Activated CD8-positive, alpha-beta memory T cell treated with anti-CD3 and anti-CD28 coated beads, Interleukin-2, amount 10 ng/mL, durations not matched to agents 7 days and 5 days (primary cell): ENCODE measurements at places on chromosomes 7 and 10.

DNA sequence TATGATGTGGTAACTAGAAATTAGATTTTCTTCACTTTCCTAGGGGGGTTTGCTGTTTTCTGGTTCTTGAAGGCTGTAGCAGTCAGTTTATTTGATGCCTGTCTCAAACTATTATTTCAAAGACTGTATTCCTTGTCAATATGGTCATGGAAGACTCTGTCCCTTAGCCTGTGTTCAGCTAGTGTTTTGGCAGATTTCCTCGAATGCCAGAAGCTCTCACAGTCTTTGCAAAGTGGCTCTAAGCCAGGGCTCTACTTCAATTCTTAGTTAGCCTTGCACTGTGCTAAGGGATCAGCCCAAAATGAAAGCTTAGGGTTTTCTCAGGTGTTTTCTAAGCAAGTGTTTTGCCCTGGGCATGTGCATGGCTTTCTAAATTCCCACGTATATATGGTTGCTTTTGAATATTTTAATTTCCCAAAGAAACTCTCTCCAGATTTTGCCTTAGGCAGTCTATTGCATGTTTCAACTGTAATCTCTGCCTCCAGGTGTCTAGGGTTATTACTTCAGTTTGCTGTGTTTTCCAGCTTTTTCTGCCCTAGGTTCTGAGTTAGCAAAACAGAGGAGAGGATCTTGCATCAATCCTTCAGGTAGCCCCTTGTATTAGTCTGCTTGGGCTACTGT lies 7.2 kb upstream of the C1GALT1 start:
- DNase-seq, result no peak

- no peak for DNase-seq
Measured at GRCh38 chr7:84364708-84365107, 170.1 kb upstream of the SEMA3A start.

DNA sequence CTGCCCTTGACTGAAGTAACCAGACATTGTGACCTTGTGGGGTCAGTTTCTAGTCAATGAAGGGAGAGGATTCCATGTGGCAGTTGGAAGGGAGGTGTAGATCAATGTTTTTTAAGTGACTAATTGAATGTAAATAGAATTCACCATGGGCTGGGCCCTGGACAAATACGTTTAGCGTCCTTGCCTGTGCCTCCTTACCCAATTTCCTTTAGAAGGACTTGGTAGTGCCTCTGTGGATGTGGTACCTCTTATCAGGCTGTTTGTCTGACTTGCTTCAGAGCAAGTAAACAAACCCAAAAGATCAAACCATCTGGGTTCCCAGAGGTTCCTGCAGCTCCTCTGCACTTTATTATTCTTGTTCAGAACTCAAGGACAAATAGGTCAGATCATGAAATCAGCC lies 4.3 kb upstream of the KAT6B start:
- no peak for DNase-seq

DNA sequence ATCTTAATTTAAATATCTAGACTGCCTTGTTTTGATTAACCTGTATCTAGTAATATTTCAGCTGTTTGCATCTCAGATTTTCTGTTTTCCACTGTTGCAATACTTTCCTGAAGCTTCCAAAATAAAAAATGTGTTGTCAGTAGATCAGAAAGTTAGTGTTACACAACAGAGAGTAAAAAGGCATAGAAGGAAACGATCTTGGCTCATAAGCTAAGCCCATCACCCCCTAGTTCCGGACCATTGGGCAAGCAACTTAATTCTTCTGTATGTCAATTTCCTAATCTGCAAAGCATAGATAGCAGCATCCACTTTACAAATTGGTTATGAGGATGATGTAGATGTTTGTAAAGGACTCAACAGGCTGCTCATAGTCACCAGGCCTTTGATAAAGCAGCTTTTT lies 4.4 kb downstream of the PON3 start:
- DNase-seq, result no peak

DNA sequence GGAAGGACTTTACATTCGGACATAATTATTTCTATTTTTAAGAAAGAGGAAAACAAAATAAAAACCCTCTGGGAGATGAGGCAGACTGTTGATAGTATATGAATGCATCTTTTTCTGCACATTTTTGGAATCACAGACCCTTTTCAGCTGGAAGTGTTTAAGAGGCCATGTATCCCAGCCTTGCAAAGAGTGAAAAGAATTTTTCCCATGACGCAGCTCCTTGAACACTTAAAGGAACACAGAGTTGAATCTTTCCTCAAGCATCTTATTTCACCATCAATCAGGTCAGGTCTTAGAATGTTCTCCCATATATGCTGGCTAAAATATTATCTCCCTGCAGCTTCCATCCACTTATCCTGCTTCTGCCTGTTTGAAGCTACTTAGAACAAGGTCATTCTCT lies 45.9 kb upstream of the PAPSS2 start:
- DNase-seq, result no peak

DNA sequence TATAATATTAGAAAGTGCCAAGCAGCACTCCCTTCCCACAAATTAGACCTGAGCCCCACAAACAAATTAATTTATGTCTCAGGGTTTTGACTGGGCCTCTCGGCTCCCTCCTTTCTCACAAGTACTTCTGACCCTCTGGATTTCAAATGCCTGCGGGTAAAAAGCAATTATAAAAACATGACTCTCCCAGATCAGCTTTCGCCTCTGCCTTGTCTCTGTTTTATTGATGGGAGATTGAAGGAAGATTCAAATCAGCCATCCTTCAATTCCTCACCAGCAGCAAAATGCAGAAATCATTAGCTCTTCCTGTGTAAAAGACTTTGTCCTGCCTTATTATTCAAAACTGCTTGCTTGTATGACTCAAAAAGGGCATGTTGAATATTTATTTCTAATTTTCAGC lies 453.7 kb upstream of the MKI67 start:
- DNase-seq, result no peak

DNA sequence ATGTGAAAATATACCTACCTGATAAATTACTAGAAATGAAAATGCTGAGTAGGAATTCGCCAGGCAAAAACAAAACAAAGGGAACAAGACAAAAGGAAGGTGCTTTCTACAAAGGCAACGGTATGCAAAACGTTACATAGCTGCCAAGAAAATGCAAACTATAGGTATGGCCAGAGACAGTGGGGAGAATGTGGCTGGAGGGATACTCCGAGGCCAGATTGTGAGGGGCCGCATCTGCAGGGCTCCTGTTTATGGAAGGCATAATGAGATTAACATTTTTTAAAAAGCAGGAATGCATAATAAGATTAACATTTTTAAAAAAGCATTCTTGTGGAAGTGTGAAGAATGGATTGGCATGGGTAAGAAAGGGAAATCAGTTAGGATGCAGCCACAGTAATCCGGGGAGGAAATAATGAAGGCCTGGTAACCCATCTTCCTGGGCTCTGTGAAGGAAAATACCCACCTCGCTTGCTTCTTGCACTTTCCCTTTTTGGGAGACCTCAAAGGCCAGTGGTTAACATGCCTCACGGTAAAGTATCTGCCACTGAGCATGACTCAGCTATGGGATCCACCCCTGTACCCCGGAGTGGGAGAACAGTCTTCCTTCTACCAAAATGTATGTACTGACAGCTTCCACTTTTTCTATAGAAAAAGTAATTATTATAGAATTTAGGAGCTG lies 145.8 kb upstream of the LRRN3 start:
- no peak for DNase-seq

DNA sequence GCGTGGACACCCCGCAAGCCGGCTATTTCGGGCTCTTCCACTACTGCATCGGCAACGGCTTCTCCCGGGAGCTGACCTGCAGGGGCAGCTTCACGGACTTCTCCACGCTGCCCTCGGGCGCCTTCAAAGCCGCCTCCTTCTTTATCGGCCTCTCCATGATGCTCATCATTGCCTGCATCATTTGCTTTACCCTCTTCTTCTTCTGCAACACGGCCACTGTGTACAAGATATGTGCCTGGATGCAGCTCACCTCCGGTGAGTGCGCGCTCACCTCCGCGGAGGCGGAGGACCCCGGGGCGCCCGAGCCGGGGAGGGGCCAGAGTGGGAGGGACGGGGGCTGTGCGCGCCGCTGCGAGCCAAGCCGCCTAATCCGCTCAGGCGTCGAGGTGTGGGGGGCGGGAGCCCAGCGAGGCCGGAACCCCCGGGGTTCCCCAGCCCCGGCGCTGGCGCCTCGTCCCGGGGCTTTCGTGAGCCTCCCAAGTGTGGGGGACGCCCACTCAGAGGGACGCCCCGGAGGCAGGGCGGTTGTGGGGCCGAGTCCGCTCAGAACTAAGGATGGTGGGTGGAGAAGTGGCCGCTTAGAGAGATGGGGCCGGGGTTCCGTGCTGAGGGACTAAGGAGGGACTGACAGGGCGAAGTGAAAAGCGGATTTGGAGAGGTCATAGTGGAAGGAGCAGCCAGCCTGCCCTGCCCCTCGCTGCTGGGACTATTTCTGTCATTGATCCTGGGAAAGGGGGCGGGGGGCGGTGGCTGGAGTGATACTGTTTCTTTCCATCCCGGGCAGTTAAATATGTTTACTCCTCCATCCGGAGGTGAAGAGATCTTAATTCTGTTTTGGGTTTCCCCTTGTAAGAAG lies 795 bp downstream of the LHFPL3 start:
- no peak for DNase-seq

GRCh38 chr10:99331207-99331803 lies 2.1 kb downstream of the CNNM1 start:
- DNase-seq, result no peak

GRCh38 chr10:33120700-33121099 lies 162.7 kb upstream of the ITGB1 start:
- no peak for DNase-seq

DNA sequence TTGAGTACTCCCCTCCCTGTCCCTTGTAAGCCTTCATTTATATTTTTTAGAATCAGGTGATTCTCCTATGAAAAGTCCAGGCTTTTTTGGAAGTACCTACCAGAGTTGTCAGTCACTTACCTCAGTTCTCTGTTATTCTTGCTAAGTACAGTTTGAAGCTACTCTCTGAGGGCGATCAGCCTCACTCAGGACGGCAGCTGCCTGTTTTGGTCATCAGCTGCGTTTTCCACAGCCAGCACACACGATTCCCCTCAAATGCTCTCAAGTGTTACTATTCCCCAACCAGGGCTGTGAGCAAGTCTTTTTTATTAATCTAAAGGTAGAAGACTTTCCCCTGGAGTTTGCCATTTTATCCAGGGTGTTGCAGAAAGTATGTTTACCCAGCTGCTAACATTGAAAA lies 328.6 kb downstream of the SUGCT start:
- DNase-seq, result no peak

GRCh38 chr7:12633582-12633981 lies 53.9 kb upstream of the ARL4A start:
- DNase-seq, result no peak

DNA sequence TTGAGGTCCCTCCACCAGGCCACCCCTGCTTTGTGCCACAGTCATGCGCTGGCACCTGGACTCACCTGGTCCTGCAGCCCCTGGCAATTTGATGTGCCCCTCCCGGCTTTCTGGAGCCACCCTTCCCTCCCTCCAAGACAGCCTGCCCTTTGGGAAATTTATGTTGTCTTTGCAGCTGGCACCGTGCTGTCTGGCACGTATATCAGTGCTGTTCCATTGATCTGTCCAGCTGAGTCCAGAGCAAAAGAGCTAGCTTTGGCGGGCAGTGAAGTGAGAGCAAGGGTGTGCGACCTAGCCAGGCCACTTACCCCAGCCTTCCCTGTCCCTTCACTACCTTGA lies 5.7 kb downstream of the RARRES2 start:
- no peak for DNase-seq

DNA sequence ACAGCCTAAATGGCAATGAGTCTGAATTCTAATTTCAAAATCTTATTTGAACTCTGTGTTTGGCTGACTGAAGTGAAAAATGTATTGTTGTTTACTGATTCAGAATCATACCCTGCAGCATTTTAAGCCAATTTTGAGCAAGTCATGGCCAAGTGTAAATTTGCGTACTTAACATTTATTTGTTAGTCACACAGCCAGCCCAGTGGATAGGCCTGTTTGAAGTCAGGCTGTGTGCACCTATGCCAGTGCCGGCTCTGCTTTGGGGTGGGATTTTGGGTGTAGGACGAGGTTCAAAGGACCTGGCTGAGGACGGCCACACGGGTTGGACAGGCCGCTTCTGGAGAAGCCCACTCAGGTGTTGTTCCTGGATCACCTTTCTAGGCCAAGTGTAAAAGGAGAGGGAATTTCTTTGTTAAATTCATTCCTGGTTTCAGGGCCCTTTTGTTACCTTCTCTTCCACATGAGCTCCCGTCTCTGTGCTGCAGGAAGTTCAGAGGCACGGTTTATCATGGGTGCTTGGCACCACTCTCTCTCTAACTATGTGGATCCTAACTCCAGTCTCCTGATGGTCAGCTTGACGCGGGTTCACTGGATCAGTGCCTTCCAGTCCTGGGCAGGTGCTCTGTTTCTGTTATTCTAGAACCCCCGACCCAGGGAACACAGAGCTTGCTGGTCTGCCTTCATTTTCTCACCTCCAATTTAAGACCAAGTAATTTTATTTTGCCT lies 84.7 kb downstream of the CCNY start:
- DNase-seq, result no peak

DNA sequence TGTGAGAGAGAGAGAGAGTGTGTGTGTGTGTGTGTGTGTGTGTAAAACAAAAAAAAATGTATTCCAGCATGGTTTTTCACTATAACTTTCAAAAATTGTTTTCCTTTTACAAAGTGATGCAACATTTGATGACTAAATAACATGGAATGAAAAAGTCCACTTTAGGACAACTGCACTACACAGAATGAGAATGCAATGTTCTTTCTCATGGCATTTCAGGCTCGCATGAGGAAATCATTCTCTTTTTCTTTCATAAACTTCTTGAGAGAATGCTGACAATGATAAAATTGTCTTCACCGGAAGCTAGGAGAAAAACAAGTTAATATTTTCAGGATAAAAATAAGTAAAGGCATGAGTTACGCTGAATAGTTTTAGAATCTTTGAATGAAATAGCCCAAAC lies 53.7 kb downstream of the SLC16A12 start:
- no peak for DNase-seq

DNA sequence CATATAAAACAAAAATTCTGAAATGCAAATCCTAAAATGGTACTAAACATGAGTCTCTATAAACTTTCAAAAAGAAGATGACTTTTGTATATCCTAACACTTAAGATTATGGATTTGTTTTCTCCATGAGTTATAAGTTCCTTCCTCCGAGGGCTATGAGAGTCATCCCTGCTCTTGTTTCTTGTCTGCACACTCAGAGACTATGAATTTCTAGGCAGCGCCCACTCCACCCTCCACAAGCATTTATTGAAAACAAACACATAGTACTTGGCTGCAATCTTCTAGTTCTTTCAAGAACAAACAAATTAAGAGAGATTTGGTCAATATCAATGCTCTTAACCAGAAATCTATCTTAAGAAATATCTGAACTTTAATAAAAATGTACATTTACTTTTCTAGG lies 211.7 kb downstream of the DKK1 start:
- no peak for DNase-seq

GRCh38 chr10:21031232-21031795 lies 134.2 kb upstream of the NEBL start:
- no peak for DNase-seq
